ENCODE measurements at places on chromosomes 7 and 10.

- no peak for DNase-seq
Observed at GRCh38 chr10:84966708-84967441, 638.5 kb downstream of the CCSER2 start.

- DNase-seq = no peak
Observed at GRCh38 chr7:47043304-47043703, 538.6 kb downstream of the TNS3 start.

- DNase-seq = no peak
Observed at GRCh38 chr7:102119213-102119651, 167.4 kb upstream of the SH2B2 start.

DNA sequence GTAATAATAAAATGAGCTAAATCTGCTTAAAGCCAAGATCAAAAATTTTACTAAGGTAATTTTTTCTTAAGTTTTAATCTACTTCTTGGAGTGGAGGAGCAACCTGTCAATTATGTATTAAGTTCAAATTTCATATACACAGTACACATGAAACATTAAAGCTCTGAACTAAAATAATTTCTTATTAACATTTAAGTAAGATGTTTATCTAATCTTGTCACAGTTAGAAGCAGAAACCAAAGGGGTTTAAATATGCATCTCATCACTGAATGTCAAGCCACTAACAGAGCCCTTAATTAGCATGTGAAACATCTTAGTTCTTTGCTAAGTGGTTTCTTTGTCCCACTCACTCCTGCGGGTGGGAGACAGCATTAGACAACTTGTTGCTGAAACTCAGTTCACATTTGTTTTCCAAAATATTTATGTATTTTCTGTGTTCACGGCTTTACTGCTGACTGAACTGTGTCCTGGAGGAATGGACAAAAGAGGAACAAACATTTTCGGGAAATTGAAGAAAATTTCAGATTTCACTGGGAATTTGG is 130.9 kb upstream of the MBL2 start:
- no peak for DNase-seq

- no peak for DNase-seq
Observed at GRCh38 chr10:86829472-86829871, 73.1 kb downstream of the BMPR1A start.

DNA sequence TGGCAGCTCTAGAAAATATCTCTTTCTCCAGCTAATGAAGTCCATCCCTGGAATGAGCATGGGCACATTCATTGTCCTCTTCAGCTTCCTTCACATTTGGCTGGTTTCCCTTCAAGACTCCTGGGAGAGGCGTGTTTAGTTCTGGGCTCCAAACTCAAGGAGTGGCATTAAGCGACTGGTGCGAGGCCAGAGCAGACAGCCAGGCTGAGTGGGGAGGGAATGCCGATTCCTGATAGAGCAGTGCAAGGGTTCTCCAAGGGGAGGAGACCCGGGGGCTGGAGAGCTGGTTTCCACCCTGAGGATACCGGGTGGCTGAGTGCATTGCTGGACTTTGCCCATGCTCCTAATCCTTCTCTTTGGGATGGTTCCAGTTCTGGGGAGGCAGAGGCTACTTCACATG is 372.1 kb downstream of the RPS24 start:
- DNase-seq = peak; percentile 37

DNA sequence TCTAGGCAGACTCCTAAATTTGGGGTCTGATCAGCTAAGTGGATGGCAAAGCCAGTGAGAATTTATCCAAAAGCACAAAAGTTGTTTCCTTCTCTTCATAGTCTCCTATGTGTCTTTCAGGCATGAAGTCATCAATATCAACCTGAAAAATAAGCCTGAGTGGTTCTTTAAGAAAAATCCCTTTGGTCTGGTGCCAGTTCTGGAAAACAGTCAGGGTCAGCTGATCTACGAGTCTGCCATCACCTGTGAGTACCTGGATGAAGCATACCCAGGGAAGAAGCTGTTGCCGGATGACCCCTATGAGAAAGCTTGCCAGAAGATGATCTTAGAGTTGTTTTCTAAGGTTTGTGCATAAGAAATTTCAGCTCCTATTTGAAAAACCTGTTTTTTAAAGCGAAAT is 4.8 kb downstream of the GSTO1 start:
- DNase-seq = no peak
